ENCODE measurements at places on chromosomes 4 and X. TPM values are rescaled to one million over a fixed set of nuclear protein-coding genes. Genes with fewer than 3 reads are reported as not detected.

DNA sequence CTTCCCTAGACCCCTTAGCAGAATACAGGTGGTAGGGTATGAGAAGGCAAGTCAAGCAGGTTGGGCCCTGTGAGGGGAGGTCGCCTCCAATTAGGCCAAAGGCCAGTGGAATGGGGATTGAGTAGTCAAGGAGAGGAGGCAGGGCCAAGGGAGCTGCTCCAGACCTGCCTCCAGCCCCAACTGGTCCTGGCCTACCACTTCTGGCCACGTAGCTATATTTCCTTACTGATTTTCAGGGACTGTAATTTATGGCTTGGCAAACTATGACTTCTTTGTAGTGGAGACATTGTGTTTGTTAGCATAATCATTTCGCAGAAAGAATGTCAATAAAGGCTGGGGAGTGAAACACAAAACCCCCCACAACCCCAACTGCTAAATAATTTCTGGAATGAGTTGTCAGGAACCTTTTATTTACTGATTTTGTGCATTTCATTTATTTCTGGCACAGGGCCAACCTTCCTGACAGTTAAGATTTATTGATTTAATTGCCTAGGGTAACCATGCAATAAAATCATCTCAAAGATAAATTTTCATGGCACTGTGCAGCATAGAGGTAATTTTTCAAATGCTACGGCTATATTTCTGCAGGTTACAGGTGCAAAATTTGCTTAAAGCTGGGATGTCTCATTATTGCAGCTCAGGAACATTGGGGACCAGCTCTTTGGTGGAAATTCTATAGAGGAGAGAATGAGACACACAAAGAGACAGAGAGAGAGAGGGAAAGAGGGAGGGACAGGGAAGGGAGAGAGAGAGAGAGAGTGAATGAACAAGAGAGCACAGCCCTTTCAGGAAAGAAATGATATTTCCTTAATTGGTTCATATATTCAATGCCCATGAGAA, 494.9 kb downstream of the IDS start:
- DNase-seq: no peak

GRCh38 chrX:96861218-96861617, 22.5 kb upstream of the RPA4 start:
- no peak for DNase-seq

- DNase-seq: no peak
Observed at GRCh38 chr4:121706595-121707021, 9.8 kb upstream of the ANXA5 start.

GRCh38 chr4:71992571-71993312, 39.1 kb upstream of the NPFFR2 start:
- no peak for DNase-seq

DNA sequence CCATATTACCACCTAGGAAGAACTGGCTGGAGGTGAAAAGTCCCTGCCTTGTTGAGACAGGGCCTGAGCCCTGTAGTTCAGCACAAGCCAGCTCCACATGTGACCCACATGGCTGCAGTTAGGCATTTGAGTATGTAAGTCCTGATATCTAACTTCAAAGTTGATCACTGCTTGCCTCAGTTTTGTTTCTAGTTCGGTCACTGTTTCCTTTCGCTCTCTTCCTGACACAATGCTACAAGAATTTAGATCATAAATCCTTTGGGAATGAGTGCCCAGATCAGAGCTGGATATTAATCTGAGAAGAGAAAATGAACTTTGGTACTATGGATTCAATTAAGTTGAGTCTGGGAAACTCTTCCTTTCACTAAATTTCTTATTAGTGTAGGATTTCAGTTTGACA, 48.4 kb downstream of the AKAP4 start:
- DNase-seq: no peak

DNA sequence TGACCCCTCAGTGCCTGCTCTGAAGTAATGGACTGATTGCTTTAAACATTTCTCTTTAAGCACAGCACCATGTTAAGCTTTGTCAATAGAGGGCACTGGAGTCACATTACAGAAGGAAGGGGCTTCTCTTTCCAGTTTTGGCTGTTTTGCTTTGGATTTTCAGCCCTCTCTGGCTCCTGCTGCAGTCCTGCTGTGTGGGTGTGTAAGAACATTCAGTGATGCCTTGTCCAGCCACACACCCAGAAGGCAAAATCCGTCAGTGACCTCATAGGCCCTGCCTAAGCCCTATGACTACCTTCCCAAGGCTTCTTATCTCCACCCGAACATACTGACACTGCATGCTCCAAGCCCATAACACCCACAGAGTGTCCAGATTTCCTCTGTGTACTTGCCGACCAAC, 215.3 kb upstream of the CTSO start:
- DNase-seq: no peak

GRCh38 chr4:13793020-13793710, 165.6 kb upstream of the BOD1L1 start:
- no peak for DNase-seq

GRCh38 chr4:70651864-70652506, 14.3 kb downstream of the JCHAIN start:
- DNase-seq: no peak

DNA sequence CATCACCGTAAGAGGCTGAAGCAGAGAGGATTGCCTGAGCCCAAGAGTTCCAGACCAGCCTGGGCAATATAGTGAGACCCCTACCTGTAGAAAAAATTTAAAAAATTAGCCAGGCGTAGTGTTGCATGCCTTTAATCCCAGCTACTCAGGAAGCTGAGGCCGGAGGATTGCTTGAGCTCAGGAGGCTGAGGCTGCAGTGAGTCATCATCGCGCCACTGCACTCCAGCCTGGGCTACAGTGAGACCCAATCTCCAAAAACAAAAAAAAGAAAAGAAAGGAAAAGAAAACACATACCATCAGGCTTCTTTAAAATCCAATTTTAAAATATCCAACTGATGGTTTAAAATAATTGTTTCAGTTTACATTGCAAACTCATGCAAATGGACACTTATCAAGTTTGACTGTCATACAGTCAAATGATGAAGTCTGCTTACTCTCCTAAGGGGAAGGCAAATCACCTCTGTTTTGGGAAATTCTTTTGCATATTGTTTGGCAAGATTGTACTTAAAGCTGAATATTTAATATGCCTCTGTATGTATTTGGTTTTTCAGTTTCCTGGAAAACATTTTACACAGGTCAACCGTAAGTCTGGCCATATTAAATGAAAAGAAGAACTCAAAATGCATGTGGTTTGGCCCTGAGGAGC, 23.7 kb upstream of the TENM3 start:
- no peak for DNase-seq

DNA sequence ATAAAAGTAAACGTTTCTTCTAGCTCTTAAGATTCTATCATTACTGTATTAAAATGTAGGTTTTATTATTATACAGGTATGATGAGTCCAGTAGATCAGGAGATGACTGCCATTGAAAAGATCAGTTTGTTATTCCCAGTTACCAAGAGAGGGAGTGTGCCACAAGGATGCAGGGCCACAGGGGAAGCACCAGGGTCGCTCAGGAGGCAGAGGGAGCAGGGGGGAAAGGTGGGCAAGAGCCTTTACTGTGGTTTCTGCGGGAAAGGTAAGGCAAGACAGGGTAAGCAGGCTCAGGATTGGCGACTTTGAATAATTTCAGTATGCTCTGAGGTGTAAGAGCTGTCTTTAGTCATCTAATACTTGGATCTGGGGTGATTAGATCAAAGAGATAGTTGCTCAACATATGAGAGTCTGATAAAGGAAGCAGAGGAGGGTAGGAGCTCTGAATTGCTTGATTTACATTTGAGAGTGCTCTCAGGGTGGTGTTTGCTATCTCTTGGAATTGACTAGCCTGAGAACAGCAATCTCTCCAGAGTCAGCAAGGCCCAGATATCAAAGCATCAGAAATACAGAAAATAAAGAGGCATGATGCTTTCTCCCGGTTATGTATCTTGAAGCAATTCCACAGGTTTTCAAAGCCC, 86.0 kb downstream of the NDST3 start:
- no peak for DNase-seq

- no peak for DNase-seq
Observed at GRCh38 chr4:92387459-92388069, 83.8 kb downstream of the GRID2 start.

DNA sequence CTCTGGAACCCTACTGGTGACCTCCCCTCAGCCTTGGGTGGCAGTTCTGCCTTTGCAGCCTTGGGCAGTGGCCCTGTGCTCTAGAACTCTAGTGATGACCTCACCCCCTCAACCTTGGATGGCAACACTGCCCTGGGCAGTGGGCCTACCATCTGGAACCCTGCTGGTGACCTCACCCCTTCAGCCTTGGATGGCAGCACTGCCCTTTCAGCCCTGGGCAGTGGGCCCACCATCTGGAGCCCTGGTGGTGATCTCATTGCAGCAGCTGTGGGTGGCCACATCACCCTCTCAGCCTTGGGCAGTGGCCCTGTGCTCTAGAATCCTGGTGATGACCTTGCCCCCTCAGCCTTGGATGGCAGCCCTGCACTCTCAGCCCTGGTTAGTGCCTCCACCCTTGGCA, 129.3 kb downstream of the RBMX2 start:
- no peak for DNase-seq

GRCh38 chrX:14073556-14073955, 43.9 kb upstream of the GEMIN8 start:
- DNase-seq: peak; percentile 4

DNA sequence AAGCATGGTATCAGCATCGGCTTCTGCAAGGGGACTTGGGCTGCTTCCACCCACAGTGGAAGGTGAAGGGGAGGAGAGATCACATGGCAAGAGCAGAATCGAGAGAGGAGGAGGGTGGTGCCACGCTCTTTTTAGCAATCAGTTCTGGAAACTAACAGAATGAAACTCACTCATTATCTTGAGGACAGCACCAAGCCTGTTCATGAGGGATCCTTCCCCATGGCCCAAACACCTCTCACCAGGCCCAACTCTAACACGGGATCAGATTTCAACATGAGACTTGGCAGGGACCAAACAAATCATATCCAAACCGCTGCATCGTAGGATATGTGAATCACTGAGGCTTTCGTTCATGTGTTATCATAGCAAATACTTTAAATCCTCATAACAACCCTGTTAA, 125.5 kb downstream of the GPC3 start:
- DNase-seq: peak; percentile 3

DNA sequence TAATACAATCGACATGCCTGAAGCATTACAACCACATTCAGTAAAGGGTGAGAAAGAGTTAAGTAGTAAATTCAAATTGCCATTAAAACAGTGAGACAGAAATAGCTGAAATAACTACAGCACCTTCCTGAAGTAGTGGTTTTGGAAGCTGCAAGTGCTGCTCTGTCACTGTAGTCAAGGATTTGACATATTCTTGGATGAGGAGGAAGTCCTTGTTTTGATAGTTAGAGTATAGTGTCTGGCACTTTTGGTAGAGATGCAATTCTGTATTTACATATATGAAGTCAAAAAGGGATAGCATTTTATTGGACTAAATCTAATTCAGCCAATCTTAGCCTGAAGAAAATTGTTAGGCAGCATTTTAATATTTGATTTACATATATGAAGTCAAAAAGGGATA, 1559.6 kb downstream of the TECRL start:
- DNase-seq: no peak

DNA sequence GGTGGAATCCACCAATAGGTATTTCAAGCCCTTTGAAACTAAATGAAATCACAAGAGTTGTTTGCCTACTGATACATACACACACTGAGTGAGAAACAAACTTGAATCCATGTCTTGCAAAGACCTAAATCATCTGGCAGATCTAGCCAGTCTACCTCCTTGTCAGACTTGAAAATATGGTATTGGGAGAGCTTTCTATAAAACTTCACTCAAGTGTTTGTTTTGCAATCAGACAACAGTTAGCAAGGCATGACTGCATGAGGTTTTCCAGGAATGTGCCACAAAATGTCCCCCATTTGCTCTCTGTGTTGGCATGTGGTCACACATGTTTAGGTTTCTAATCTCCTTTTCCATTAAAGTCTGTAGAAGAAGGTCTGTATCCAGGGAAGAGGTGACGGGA, 52.4 kb downstream of the MAP3K15 start:
- no peak for DNase-seq

- no peak for DNase-seq
Observed at GRCh38 chr4:36196145-36196913, 48.0 kb downstream of the ARAP2 start.

DNA sequence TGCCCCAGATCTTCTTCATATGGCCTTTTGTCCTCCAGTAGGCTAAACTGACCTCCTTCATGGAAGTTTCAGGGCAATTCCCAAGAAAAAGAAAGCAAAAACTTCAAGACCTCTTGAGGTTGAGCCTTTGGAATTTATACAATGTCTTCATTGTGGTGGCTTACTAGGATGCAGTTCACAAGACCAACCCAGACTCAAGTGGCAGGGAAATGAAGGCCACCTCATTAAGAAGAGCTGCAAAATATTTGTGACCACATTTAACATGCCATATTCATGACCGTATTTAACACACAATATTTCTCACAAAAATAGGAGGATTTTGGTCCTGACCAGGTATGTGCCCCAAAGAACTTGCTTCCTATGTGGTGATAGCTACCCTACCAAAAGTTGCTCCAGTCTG, 605.5 kb upstream of the PITX2 start:
- DNase-seq: no peak

DNA sequence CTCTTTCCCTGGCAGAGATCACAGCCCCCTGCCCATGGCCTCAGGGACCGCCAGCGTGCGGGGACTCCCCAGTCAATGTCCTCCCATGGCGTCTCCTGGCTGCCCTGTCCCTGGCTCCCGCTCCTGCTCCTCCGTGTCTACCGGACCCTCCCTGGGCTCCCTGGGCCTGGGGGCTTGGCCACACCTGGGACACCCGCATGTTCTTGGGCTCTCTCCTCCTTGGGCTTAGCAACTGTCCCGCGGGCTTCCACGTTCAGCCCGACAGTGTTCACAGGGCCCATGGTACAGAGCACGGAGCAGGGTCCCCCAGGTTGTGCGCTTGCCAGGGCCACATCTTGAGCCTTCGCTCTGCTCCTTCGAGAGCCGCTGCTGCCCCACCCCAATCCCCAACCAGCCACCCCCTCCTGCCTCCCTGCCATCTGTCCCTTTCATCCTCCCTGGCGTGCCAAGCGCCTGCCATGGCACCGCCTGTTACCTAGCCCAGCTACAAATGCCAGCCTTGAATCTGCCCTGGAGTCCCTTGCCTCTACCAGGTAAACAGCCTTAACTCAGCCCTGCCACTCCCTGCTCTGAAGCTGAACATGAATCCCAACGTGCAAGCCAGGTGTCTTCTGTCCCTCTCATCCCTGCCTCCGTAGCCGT, 3.9 kb downstream of the AVPR2 start:
- DNase-seq: no peak

GRCh38 chr4:168751263-168752225, 254.7 kb downstream of the PALLD start:
- no peak for DNase-seq

DNA sequence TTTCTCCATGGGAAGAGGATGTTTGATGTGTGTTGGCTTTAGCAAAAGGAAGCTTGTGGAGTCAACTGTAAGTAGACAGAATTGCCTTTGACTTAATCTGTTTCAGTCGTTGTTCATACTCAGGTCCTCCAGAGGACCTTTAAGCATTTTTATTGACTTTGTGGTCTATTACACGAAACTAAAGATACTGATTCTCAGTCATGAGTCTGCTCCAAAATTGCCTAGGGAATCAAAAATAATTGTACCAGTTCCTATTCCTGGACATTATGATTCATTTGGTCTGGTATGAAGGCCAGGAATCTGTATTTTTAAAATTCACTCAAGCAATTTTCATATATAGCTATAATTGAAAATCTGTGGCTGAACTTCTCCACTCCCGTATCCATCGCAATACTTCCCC, 38.6 kb downstream of the AR start:
- no peak for DNase-seq

SSX3 gene
- total RNA-seq: 4.1 TPM

DOK7 gene
- 8.2 TPM for total RNA-seq

TBL1X gene
- total RNA-seq: 23.2 TPM

LONRF3 gene
- total RNA-seq: 3.5 TPM

SULT1B1 gene
- total RNA-seq: 3.0 TPM

ATOH1 gene
- not detected for total RNA-seq

TEX13C gene
- total RNA-seq: 2.2 TPM

DTHD1 gene
- total RNA-seq: not detected
